GM06990 (cell line): ENCODE measurements at places on chromosomes 6 and 20.

DNA sequence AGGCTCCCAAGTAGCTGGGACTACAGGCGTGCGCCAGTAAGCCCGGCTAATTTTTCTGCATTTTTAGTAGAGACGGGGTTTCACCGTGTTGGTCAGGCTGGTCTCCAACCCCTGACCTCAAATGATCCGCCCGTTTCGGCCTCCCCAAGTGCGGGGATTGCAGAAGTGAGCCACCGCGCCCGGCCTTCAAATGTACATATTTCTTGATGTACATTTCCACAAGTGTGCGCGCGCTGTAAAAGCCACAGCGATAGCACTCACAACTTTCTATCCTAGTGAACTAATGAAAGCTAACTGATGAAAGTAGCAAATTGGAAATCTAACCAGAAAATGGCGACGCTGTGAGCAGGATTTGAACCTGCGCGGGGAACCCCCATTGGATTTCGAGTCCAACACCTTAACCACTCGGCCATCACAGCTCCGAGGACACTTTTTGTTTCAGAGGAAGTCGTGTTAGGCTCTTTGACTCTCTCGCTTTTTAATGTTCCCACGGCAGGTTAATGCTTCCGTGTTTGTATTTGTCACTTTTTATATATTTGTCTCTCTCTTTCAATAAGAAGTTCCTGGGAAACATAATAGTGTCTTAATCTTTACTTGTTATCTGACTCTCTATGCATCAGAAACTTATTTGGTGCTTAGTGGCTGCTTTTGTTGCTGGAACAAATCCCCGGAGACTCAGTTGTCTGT lies 199.4 kb upstream of the ZNF184 start:
- DNase-seq, result peak; percentile 80

DNA sequence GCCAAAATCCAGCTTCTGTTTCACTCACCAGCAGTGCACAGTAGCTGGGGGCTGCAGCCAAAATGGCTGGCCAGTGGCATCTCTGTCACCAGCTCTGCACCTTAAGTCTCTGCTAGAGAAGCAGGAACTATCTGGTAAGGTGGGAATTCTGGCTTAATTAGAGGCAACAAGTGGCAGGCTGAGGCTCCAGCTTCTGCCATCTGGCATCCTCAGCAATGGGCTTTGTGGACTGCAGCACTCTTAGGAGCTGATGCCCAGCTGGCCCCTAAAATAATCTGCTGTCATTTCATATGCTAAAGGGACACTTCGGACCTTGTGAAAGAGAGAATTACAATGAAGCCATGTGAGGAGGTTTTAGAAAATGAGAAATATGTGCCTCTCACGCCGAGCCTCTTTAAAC lies 4.6 kb upstream of the CLDN20 start:
- DNase-seq, result no peak

DNA sequence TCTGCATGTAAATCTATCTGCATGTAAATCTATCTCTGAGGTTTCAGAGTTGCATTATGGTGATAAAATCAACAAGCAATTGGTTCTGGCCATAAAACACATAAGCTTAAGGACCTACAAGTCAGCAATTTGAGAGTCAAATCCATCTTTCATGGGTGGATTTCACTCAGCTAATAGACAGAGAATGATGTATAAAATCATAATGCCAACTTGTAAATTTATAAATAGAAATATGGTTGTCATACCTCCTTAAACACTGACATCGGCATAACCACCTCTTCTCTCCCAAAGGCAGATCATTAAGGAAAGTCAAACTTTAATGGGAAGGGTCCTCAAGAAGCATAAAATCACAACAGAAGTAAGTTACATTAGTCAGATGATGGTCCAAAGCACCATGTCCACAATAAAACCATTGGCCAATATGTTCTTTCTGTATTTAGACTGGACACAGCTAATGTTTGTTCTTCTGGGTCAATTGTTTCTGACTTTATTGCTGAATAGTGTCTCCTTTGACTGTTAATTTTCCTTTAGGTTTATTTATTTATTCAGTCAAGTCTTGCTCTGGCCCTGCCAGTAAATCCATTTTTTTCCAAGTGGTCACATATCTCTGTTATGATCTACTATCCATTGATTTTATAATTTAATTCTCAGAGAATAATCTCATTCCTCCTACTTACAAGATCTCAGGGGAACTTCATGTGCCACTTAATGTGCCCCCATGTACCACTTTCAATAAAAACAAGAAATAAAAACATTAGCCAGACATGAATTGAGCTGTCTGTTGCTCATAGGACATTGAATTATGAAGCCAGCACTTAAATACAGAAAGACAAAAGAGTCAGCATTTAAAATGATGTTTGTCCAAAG lies 382.9 kb upstream of the IRAK1BP1 start:
- no peak for DNase-seq

- no peak for DNase-seq
Observed at GRCh38 chr20:54197621-54198604, 10.0 kb upstream of the PFDN4 start.

- DNase-seq, result no peak
Observed at GRCh38 chr20:23584434-23585199, 16.3 kb upstream of the CST9L start.

- DNase-seq, result no peak
Observed at GRCh38 chr6:111129013-111129412, 41.7 kb downstream of the SLC16A10 start.

GRCh38 chr6:90500458-90500857 lies 86.4 kb downstream of the MAP3K7 start:
- no peak for DNase-seq

DNA sequence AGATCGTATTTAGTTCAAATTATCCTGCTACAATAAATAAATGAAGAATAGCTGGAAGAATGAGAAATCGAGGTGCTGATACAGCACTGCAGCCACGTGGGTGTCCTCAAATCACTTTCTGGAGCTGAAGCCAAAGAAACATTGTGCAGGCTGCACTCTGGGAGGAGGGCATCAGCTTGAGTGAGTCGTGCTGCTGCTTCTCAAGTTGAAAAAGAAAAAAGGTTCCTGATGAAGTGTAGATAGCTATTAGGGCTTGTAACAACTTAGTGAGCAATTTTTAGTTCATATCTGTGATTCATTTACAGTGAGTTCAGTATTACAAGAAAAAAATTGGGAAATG lies 40.5 kb downstream of the DSE start:
- DNase-seq, result no peak

DNA sequence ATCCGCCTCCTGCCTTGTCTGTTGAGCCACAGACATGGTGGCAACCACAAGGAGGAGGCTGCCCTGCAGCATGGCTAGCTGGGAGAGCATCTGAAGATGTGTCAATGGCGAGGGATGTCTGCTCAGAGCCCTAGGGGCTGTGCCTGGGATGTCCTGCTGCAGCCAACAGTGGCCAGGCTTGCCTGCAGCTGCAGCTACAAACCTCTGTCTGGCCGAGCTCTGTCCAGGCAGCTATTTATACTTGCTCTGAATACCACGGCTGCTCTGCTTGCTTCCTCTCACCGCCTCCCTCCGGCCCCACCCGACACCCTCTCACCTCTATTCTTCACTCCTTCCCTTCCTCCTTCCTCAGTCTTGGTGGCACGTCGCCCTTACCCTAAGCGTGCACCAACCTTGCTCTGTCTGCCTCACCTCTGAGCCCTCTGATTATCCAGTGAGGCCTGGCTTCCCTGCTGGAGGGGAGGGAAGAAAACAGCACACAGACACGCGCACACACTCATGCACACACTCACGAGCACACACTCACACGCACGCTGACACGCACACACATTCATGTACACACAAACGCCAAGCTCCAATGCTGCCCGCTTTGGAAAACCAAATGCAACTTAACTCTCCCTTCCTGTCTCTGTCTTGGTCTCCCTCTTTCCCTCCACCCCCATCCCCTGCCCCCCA lies at the start of gene ANGPT4:
Gene ANGPT4, minus strand, starts transcription at position 210 of the 675 bp plus-strand sequence. Its CDS starts 120 bp downstream, at position 90.
- DNase-seq, result no peak

DNA sequence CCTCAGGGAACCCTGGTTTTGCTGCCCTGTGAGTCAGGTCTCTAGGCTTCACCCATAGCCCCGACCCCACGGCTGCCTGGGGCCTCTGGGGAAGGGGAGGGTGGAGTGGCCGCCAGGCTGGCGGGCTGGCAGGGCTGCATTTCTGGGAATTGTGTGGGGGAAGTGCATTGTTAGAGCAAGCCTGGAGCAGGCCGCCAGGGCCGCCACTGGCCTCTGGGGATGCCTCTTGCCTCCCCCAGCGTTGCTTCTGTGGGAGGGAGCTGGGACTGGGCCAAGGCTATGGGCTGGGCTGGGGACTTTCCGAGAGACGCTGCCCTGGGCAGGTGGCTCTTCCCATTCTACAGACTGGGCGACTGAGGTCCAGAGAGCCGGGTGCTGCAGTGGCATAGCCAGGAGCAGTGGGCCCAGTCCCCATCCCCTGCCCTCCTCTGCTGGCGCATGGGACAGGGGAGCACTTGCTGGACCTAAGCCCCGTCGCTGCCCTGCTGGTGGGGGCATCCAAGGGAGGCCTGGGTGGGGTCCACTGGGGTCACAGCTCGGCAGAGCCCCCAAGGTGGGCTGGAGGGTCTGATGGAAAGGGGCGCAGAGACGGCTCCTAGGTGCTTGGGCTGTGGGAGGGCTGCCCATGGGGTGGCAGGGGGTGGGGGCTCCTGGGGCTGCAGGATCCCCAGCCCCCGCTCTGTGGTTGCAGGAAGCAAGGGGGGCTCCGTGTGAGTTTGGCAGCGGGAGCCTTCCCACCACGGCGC lies 6.6 kb upstream of the SOX18 start:
- no peak for DNase-seq

DNA sequence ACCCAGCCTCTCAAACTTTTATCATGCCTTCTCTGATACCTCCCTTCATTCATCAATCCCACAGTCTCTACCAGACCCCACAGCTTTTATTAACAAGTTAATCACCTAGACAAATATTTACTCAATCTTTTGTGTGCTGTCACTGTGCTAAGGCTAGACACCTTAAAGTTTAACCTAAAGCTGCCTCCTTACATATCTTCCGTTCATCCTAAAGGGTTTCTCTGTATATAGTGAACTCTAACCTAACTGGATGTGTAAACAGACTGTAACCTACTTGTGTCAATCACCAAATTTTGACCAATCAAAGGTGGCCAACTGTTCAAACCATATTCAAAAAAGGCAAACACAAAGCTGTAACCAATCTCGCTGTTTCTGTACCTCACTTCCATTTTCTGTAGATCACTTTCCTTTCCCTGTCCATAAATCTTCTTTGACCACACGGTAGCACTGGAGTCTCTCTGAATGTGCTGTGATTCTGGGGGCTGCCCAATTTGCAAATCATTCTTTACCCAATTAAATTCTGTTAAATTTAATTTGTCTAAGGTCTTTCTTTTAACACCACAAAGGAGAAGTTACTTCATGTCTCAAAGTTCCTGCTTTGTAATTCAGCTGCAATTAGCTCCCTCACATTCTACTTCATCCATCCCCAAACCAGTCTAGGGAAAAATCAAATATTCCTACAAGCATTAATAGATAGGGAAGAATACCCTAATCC lies 72.5 kb downstream of the ARHGAP18 start:
- no peak for DNase-seq

- no peak for DNase-seq
Observed at GRCh38 chr6:164195942-164196281, 781.4 kb downstream of the QKI start.

GRCh38 chr6:487956-488355 lies 96.4 kb downstream of the IRF4 start:
- no peak for DNase-seq

- no peak for DNase-seq
Observed at GRCh38 chr6:122806291-122806690, 17.2 kb downstream of the SMPDL3A start.

DNA sequence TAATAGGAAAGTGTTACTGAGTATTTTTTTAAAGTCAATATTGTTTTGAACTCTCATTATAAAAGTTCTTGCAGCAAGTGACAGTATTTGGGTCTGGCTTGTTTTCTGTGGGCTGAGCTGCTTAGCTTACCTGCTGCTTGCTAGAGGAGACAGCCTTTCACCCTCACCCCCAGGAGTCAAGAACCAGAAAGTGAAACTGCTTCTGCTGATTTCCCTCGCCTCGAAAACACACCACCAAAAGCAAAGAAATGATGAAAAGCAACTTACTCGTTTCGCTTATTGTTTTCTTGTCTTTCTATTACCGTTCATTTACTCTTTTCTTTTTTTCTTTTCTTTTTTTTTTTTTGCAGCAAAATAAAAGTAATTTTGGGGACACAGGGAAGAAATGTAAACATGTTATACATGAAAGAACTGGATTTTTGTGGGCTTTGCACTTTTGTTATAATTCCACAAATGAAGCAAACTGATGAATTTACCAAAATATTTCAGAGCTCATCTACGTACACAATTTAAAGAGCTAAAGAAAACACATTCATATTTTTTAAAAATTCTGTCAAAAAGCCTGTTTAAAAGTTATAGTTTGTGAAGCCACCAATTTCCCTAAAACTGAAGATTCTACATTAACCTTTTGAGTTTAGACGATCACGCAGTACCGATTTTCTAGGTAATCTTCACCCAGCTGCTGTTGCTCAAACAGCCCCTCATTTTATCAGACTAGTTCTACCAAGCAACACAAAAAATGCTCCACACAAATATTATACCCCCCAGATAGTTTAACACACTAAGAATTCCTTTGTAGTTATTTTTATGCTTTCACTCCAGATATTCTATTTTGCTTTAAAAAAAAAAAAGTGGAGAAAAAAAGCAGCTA lies 1.7 kb downstream of the SCML4 start:
- DNase-seq, result peak; percentile 30

GRCh38 chr20:62734881-62735280 lies 26.2 kb downstream of the NTSR1 start:
- no peak for DNase-seq
